ENCODE measurements at places on chromosomes 13 and 19. TPM values are rescaled to one million over a fixed set of nuclear protein-coding genes. Genes with fewer than 3 reads are reported as not detected.

DNA sequence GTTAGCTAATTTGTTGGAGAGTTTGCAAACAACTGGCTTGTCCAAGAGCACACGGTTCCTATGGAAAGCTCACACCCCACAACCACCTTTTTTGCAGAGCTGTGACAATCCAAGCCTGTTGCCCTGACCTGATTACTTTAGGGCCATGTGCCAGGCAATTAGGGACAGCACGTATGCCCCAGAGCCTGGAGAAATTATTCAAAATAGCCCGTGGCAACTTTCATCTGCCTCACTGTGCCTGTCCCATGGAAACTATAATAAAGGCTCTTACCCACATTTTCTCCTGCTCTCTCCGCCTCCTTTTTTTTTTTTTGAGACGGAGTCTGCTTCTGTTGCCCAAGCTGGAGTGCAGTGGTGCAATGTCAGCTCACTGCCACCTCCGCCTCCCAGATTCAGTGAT, 18.6 kb upstream of the FBN3 start:
- no peak for DNase-seq

The NKPD1 gene
- total RNA-seq = 0.09 TPM

The HCST gene
- total RNA-seq = 16.7 TPM

- DNase-seq = no peak
These were observed 8.8 kb upstream of the ZNF541 start for GRCh38 chr19:47581605-47582319.

The ABCA7 gene
- 20.4 TPM for total RNA-seq

DNA sequence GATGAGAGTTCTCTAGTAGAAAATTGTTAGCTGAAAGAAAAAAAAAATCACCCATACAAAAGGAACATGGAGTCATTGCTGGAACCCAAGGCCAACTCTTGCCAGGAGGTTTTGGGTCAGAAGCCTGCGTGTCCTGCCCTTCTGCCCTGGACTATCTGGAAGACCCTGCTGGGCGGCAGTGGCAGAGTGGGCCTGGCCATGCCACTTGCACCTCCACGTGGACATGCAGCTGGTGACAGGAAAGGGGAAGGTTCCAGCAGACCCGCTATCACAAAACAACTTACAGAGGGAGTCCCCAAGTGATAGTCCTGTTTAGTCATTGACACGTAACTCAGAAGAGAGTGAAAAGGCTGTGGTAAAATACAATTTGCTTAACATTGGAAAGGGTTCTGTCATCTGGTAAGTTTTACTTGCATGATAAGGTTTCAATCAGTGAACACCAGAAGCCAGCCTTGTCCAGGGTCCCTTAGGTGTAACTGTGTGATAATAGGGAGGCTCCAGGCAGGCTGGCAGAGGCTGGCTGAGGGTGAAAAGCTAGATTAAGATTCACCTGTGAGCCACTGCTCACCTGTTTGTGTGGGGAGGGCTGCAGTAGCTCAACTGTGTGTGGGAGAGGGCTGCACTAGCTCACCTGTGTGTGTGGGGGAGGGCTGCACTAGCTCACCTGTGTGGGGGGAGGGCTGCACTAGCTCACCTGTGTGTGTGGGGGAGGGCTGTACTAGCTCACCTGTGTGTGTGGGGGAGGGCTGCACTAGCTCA, 47.8 kb downstream of the COL4A2 start:
- DNase-seq = no peak

DNA sequence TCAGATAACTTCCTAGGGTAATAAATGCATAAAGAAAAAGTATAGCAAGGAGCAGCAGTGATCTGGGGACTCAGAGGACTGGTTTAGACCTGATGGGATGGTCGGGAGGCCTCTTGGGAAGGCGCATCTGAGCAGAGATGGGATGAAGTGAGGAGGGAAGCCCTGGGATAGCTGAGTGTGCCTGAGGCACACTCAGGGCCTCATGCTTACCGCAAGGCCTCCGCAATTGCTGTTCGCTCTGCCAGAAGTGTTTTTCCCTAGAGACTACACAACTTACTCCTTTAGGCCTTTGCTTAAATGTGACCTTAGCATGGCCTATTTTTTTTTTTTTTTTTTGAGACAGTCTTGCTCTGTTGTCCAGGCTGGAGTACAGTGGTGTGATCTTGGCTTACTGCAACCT, 4.1 kb upstream of the DLL3 start:
- no peak for DNase-seq

DNA sequence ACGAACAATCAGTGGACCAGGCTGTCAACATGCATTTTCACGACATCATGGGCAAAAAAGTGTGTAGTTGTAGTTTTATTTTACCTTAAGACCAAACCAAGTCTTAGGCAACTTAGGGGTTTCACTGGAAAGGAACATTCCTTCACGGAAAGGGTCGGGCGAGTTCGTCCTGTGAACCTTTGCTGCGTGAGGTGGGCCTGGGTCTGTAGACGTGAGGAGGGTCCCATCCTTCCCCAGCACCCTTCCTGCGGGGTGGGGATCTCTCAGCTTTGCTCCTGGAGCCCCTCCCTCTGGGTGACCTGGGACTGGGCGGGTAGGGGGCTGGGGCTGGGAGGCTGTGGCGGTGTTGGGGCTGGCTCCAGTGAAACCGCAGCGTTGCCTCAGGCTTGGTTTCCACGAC, 12.3 kb upstream of the RPS15 start:
- DNase-seq = no peak

DNA sequence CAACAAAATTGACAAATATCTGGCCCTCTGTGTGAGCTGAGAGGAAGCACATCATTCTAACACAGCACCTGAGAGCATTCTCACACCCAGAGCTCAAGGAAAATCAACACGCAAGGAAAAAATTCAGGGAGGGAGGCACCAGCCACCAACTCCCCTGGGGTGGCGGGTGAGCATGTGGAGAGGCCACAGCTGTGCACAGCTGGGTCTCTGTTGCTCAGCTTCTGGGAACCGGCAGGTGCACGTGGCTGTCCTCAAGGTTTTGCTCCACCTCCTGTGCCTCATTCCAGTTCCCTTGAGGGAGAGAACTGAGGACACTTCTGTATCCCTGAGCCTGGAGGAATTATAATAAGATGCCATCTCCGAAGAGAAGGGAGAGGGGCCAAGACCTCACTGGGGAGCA, 134.0 kb downstream of the USP12 start:
- no peak for DNase-seq

DNA sequence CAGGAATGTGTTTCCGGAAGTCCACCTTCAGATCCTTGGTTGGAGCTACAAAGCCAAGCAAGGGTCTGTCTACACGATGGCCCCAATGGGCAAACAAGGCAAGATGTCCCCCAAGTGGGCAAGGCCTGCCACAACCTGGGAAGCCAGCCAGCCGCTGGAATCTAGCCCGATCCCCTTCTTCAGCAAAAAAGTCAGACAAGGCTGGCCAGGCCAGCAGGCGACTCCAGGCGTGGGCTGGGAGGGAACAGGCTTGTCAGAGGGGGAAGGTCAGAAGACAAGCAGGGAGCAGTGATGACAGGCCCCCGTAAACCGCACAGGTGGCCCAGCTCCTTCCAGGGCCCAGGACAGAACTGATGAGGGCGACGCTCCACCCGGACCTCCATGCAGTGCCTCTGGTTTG, 69.7 kb upstream of the WASF3 start:
- DNase-seq = no peak

- DNase-seq = no peak
These were observed 66.0 kb upstream of the ZNF527 start for GRCh38 chr19:37304884-37305255.

The HIF3A gene
- 40.4 TPM for total RNA-seq

DNA sequence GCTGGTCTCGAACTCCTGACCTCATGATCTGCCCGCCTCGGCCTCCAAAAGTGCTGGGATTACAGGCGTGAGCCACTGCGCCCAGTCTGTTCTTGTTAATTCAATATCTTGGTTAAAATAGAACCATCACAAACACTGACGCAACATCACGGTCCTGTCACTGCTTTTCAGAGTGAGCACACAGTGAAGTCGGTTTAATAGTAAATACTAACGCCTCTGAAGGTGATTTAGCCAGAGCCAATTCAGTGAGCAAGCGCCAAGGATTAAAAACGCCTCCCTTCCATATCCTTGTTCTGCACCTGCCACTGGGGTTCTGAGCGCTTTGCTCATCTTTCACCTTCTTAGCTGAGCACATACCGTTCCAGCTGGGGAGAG, 30.3 kb downstream of the LAMP1 start:
- DNase-seq = no peak

DNA sequence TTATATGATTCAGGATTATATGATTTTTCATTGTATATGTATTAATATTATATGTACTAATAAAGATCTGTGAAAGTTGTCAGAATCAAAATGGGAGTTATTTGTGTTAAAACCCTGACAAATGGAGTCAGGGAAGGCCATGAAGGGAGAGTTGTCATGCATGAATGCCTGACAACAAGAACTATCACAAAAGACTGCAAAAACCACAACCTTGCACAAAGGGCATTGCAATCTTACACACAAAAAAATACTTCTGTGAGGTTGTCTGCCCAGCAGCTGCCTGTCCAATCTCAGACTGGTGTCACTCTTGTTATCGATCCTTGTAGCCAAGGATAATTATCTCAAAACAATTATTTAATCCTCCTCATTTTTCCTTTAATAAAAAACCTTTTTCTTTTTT, 21.2 kb upstream of the RBM26 start:
- DNase-seq = no peak

- DNase-seq = no peak
These were observed 17.7 kb upstream of the CSNK1G2 start for GRCh38 chr19:1923319-1923718.

DNA sequence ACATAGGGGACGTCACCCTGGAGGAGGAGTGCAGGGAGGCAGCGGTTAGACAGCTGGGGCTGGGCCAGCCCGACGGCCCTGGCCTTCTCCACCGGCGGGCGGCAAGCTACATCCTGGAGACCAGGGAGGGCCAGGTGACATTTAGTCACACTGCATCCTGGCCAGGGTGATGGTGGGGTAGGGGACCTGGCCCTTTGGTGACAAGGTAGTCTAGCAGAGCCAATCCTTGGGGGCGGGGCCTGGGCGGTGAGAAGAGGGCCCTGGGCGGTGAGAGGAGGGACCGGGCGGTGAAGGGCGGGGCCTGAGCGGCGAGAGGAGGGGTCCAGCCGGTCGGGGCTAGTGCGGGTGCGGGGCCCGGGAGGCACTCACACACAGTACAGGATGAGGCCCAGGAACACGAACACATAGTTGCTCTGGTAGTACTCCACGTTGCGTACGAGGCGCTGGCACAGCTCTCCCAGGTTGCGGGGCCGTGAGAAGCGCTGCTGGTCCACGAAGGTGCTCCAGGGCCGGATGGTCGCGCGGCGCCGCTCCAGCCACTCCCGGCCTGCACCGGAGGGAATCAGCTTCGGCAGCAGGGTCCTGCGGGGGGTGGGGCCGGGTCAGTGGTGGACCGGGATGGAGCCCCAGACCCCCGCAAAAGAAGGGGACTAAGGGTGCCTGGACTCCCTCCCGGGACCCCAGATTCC, 610 bp downstream of the RABAC1 start:
- DNase-seq = peak; percentile 87

DNA sequence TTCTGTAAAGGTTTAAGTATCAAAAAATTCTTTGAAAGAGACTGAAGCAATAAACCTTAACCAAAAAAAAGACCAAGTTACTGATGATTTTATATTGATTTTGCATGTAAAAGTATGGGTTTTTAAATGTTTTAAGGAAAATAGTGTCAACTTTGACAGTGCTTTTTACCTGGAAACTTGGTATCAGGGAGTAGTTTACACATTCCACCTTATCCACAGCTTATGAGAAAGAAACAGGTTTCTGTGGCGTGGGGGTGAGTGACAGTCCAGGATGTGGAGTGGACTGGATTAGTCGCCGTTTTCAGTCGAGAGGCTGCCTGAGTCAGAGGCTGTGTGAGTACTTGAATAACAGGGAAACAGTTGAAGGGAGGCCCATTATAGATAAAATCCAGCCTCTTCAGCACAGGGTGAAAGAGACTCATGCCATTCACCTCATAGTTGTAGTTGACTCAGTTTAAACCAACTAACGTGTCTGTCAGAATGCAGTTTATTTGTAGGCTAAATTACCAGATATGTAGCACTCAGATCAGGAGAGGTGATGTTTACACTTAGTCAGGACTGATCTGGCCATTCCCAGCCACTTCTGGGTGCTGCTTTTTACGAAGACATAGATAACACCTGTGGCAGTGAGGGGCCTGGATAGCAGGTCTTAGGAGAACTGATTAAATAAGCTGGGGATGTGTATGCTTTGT, 595 bp upstream of the GPR183 start:
- no peak for DNase-seq

DNA sequence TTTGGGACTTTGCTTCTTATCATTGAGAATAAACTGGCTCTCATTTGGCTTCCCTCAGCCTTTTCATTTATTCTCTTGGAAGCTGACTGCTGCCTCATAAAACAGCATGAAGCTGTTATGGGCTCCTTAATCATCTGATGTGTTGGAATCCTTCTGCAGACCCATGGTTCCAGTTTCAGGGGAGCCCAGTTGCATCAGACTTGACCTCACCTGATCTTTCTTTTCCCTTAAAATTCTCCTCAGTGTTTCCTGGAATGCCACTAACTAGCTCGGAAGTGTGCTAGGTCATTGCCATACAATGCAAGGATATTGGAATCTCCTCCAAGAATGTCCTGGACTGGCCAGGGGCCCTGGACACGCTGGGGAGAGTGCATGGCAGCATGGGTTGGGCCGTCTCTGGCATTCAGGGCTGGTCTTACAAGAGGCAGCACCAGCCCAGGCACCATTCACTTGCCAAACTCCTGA, 158.7 kb downstream of the FLT1 start:
- no peak for DNase-seq

DNA sequence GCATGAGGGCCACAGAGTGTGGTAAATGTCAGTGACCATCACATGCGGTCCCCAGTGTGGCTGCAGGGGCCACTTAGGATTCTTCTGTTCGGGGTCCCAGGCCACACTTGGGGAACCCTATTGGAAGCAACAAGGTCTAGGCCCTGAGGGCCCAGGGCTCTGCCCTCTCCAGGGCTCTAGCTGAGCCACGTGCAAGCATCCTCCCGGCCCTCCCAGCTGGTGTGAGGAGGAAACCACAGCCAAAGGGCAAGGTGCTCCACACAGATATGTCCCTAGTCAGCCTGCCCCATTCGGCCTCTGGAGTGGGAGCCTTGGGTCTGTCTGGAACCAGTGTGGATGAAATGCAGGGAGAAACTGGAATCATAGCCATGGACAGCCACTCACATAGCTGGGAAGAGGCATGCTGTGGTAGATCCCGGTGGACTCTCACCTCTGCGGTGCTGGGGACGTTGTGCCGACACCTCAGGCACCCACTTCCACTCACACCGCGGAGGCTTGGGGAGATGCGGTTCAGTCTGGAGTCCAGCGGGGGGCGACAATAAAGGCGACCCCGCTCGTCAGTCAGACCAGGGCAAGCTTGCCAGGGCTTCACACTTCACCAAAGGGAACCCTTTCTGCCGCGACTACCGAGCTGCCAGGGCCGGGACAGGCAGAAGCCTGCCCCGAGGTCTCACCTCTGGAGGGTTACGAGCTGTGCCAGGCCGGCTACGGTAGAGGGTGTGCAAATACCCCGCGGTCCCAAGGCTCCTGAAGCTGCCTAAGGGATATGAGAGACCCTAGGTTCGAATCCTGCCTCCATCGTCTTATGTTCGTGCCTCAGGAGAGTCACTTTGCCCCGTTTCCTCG, 4.3 kb upstream of the ZNF497 start:
- DNase-seq = no peak

The SF3A2 gene
- 64.1 TPM for total RNA-seq

The SWSAP1 gene
- total RNA-seq = 4.1 TPM
